Cerebellar cortex (tissue), 1 donor: ENCODE measurements at places on chromosomes 3 and 15.

DNA sequence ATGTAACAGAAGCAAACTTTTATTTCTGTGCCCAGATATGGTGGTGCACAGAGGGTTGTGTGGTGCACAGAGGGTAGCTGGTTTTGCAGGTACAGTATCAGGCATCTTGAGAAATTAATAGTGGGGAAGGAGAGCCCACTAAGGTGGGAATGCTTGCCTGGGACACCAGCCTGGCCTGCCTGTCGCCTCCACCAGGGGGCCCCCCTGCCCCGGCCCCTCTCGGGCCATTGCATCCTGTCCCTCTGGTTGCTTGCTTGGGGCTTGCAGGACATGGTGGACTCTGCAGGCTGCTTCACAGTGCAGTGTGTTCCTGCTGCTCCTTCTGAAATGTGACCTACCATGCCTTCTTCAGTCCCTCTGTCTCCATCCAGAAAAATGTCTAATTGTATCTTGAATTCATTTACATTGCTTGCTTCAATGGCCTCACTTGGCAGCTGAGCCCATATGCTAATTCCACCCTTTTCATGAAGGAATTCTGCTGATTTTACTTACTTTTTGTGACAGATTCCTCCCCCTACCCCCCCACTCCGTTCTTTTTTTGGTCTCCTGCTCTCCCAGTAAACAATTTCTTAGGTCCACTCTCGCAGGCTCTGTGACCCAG is 73.6 kb downstream of the EEFSEC start:
- DNase-seq, result peak; percentile 34

DNA sequence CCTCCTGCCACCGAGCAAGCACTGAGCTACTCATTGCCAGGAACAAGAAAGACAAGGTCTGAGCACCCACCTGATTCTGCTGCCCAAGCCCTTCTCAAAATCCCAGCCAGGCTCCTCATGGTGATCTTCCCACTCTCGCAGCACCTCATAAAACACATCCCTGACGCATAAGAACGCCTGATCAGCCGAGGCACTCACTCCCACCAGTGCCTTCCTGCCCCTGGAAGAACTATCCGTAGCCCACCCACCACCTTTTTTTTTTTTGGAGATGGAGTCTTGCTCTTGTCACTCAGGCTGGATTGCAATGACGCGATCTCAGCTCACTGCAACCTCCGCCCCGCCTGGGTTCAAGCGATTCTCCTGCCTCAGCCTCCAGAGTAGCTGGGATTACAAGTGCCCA is 3.9 kb downstream of the CDAN1 start:
- DNase-seq, result no peak

DNA sequence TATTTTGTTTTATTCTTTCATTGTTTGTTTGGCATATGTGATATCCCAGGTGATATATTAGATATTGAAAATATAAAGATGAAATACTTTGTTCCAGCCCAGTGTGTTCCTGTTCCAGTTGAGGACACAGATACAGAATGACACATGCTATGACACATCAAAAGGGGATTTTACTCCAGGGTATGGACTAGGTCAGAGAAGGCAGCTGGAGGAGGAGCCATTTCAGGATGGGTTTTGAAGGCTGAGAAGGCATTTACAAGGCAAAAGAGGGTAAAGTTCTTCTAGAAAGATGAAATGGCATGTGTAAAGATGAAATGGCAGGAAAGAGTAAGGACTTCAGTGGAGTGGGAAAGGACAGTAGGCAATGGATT is 163.8 kb downstream of the ZIC1 start:
- no peak for DNase-seq

- DNase-seq, result no peak
Observed at GRCh38 chr3:49279376-49279775, 2.3 kb upstream of the C3orf62 start.

DNA sequence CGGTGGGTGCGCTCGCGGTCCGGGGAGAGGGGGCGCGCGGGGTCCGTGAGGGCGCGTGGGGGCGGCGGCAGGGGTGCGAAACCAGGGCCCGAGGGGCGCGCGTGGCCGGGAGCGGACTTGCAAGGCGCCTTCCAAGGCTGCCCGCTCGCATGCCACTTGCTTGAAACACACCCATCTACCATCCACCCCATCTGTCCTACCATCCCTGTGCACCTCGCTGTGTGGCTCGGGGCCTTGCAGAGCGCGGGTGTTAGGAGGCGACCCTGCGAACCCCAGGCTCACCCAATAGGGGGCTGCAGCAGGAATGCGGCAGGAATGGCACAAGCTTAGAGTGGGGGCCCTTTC is 240 bp downstream of the CFAP100 start:
- DNase-seq, result no peak

GRCh38 chr15:22874966-22875365 is 36.5 kb downstream of the NIPA2 start:
- DNase-seq, result no peak

GRCh38 chr3:47522082-47522987 is 8.8 kb upstream of the ELP6 start:
- peak; percentile 95 for DNase-seq

DNA sequence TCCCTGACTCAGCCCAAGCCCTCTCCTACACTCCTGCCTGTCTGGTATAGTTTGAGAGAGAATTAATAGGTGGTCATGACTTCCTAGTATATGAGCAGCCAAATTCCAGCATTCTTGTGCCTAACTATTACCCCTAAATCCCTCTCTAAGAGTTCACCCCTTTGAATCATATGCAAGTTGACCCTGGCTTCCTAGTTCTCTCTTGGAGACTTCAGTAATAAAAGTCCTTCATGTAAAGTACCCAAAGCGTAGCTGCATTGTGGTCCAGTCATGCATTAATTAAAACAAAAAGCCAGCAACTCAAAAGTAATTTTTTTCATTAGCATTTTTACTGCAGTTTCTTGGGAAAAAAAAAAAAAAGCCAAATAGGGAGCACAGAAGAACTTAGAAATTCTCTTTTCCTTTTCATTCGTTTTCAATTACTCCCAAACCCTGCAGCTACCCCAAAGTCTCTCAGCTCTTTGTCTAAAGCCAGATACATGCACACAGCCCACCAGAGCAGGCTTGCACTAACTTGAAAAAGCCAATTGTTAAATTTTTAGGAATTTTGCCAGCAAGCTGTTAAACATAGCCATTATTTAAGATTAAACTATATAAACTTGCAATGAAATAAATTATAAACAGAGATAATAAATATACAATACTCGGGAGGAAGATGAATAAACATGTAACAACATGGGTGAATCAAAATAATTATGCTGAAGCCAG is 50.1 kb upstream of the STT3B start:
- no peak for DNase-seq

- no peak for DNase-seq
Observed at GRCh38 chr15:33074212-33074611, 120.3 kb downstream of the FMN1 start.

DNA sequence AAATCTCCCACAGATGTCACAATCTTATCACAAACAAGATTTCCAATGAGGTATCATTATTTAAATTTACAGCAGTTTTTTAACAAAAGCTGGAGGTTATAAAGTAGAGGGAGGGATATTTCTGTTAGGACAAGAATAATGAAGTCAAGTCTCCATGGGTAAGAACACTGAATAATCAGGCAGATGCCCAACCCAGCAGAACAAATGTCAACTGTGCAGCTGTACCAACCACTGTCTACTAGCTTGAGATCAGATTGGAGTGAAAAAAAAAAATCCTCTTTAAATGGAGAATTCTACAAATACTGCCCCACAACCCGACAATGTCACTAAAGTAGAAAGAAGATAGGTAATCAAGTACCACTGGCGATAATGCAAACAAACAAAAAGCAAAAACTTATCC is 30.3 kb downstream of the DHX36 start:
- no peak for DNase-seq

- no peak for DNase-seq
Observed at GRCh38 chr15:67142092-67142766, 76.8 kb downstream of the SMAD3 start.

DNA sequence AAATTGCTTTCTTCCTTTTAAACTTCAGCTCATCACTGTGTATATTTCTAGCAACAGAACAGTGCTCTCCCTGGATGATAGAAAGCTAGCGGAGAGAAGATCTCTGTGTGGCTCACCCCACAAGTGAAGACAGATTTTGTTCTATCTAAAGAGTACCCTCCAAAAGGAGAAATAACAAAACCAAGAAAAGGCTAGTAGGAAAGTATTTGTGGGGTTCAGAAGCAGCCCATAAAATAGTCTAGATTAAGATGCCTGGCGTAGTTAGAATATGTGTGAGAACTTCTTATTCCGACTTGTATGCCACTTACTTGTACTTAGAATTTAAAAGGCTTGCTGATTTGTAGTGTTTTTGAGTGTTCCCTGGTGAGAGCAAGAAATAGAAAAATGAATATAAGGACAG is 214.9 kb upstream of the IL12A start:
- DNase-seq, result no peak

- DNase-seq, result peak; percentile 78
Observed at GRCh38 chr3:33115024-33115768, 1.4 kb downstream of the CRTAP start.

GRCh38 chr3:42656680-42657610 is 3.4 kb downstream of the ZBTB47 start:
- DNase-seq, result no peak

DNA sequence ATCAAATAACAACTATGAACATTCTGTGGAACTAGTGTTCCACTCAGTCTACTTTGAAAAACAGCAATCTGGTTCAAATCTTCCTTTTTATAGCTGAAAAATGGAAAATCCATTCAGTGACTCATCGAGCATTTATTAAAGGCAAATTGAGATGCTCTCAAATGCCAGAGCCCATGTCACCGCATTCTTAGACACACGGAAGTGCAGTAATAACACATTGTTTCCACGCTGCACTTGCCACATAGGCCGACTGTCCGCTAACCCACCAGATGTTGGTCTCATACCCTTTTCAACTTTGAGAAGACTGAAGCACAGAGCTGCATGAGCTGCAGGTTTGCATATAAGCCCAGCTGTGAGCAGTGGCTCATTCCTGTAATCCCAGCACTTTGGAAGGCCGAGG is 95.9 kb downstream of the TMEM266 start:
- no peak for DNase-seq

DNA sequence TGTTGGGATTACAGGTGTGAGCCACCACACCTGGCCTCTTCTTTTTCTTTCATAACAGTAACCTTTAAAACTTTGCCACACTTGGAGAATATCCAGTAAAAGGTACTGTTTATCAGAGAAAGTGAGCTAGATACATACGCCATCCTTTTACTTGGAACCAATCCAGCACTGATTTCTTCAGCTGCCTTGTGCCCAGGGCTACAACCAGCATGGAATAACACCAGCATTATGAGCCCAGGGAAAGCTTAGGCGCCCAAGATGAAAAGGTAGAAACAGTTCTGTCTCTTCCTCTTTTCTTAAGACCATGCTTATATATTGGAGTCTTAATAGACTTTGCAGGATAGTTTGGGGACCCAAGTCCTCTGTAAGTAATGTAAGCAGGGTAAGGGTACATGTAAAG is 8.4 kb downstream of the SKIC8 start:
- no peak for DNase-seq

GRCh38 chr3:149332771-149333170 is 665 bp downstream of the TM4SF18 start:
- peak; percentile 95 for DNase-seq

DNA sequence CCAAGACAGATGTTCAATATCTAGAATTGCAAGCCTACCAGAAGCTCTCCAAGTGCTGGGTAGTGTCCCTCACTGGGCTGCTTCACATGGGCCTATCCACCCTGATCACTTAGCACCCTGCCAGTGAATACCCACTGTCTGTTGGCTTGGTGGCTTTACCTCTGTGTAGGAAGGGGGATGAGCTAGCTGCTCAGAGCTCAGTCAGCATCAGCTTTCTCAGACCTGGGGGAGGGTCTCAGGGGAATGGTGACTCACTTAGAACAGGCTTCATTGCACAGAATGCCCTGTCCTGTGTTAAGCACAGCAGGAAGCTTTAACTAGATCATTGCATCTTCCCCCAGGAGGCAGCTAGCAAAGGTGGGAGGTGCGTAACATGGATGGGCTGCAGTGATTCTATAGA is 209.8 kb downstream of the PDCD6IP start:
- DNase-seq, result no peak

DNA sequence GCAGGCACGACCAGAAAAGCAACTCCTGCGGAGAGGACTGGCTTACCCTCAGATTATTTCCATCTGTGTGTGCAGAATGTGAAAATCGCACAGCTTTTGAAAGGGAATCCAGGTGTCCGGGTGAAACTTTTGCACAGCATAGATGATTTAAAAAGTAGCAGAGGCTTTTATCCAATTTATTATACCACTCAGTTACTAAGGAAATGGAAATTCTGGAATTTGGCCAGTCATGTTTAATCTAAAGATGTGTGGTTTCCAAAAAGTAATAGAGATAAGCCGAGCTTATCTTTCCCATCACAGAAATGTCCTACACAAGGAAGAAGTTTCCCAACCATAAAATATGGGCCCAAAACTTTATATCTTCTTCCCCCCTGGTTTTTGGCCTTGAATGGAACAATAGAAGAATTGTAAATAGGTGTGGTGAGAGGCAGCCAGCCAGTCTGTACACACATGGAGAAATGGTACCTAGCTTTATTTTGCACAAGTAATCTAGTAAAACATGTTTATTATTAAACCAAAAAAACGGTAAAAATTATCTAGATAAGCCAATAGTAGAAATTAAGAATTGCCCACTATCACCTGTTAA is 19.3 kb upstream of the SLC24A5 start:
- no peak for DNase-seq

- peak; percentile 39 for DNase-seq
Observed at GRCh38 chr15:70604666-70605315, 158.6 kb downstream of the UACA start.

DNA sequence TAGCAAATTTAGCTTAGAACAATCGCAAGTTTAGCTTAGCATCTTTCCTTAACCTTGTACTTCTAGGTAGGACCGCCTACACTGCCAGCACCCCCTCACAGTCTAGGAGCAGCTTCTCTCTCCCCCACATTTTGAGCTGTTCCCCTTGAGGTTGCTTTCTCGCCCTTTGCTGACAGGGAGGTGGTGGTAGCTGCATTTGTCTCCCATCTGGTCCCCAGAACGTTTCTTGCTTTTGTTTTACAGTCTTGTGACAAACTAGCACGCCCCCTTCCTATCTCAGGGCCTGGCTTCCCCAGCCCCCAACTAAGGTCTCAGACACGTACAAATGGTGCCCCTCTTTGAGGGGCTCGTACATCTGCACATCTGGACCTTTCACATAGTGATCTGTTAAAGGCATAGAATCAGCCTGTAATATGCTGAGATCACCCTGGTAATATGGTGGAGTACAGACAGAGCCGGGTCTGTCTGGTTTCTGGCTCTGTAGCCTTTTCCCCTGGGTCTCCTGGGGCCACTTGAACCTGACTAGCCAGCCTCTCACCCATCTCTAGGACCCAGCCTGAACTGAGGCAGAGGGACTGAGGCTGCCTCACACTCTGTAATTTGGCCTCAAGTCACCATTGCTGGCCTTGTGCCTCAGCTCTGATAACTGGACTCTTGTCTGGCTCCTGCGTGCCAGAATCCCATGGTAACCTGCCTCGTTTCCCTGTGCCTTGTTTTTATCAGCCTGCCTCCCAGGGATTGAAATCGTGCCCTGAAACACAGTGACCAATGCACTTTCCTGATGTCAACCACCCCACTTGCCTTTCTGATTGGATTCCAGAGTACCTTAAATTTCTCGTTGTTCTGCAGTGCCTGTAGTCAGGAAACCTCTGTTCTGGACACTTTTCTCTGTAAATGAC is 27.7 kb downstream of the CRTC3 start:
- peak; percentile 95 for DNase-seq

- DNase-seq, result no peak
Observed at GRCh38 chr3:145952536-145952935, 208.4 kb downstream of the PLOD2 start.
